Activated B cell treated with CpG ODN at 0.5 μM for 24 hours (primary cell): ENCODE measurements at places on chromosomes 4 and X.

GRCh38 chr4:41631523-41631922, 93.6 kb downstream of the LIMCH1 start:
- no peaks in the 10 kb centered on the region for H3K36me3 ChIP-seq
- no peak overlapping the region for H3K27ac ChIP-seq
- H3K4me1 ChIP-seq = no peaks in the 10 kb centered on the region
- H3K27me3 ChIP-seq = no peaks in the 10 kb centered on the region
- H3K4me3 ChIP-seq = no peak overlapping the region
- no peak for DNase-seq

DNA sequence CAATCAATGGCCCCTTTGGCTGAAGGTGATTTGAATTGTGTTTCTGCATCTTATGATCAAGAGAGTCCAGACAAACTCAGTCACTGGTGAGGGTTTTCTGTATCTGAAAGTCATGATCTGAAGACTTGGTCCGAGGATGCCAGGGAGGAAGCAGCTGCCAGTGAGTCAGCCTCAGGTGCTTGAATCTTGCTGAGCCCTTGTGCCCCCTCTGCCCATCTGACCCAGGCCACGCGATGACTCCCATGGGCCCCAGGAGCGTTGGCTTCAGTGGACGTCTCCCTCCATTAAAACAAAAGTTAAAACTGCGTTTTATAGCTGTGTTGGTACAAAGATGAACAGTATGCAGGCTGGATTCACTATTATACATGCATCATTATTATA, 62.0 kb downstream of the HTRA3 start:
- no peak overlapping the region for H3K4me3 ChIP-seq
- no peak overlapping the region for H3K27ac ChIP-seq
- H3K4me1 ChIP-seq = no peaks in the 10 kb centered on the region
- H3K27me3 ChIP-seq = peaks cover 6% of the 10 kb centered on the region

- H3K4me3 ChIP-seq = peak overlapping the region; percentile 83
- no peaks in the 10 kb centered on the region for H3K36me3 ChIP-seq
- no peak for DNase-seq
- H3K27me3 ChIP-seq = peaks cover 5% of the 10 kb centered on the region
These were observed 112.0 kb upstream of the TTC29 start for GRCh38 chr4:147057611-147058190.

DNA sequence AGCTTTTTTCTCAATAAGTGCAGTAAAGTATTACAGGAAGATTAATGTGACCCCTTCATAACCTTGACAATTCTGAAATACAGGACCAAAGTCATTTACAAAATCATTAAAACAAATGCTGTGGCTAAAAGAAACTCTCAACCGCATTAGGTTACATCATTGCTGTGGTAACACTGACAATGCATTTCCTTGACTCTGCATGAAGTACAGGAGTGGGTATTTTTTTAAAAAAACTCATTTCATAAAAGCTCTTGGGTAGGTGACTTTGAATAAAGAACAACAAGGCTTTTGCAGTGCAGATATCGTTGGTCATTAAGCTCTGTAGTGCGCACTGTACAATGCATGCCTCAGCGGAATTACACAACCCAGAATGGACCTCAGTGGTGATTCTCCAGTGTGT, 23.4 kb upstream of the XK start:
- no peaks in the 10 kb centered on the region for H3K36me3 ChIP-seq
- no peak for DNase-seq
- no peak overlapping the region for H3K27ac ChIP-seq

DNA sequence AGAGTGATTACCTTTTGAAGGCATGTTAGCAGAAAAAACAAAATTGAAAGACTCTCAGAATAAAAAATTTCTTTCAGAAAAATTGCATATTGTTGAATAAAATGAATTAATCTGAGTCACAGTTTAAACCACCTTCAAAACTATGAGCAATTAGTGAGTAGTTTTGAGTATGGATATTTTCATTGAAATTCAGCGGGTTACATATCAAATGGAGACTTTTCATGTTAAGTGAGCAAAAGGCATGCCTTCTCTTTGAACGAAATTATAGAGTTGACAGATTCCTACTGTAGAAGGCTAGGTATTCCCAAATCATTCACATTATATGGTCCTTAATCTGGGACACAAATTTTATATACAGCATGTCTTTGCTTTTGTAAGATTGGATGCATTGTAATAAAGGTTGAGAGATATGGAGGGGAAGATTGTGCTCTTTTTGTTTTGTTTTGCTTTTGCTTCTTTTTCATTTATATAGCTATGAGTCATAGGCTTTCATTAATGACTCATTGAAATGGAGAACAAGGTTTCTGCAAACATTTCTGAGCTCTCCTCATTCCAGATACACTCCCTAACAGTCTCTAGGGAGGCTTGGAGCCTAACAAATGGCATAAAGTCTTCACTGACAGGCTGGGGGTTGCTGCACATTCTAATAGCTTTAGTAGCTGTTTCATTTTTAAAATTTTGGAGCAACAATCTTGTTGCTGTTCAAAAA, 21.6 kb downstream of the PCDH18 start:
- H3K4me1 ChIP-seq = no peaks in the 10 kb centered on the region
- no peak overlapping the region for H3K4me3 ChIP-seq
- no peaks in the 10 kb centered on the region for H3K36me3 ChIP-seq

DNA sequence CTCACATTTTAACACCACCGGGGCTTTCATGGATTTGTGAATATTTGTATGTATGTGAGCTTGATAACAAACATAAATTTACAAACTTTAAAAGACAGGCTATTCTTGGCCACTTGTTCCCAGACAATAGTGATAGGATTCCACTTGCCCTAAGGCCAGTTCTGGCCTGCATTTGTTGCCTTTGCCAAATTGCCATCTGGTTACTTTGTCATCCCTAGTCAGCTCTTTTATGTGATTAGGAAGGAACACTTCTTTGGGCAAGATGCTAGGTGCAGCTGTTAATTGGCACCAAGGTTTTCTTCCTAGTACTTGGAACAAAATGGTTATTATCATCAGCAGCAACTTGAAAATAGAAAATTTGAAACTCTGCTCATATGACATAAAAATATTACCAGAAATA, 63.3 kb downstream of the CCSER1 start:
- H3K27me3 ChIP-seq = no peaks in the 10 kb centered on the region
- H3K27ac ChIP-seq = no peak overlapping the region
- H3K4me3 ChIP-seq = no peak overlapping the region
- no peaks in the 10 kb centered on the region for H3K36me3 ChIP-seq
- peaks cover 16% of the 10 kb centered on the region for H3K4me1 ChIP-seq

DNA sequence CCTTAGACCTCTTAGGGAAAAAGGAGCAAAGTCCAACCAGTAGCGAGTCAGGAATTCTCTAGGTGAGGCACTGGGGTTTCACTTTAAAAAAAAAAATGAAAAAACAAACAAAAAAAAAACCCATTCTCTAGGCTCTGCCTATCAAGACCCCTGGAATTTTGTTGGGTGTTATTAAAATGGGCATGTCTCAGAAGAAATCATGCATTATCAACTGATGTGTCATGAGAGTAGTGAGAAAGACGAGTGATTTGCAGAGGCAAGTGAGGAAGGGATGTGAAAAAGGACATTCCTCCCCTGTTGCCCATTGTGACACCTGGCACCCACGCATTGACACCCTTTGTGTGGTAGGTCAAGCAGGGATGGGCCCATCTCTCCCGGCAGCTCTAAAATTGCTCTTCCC, 78.9 kb downstream of the AASDH start:
- H3K27me3 ChIP-seq = no peaks in the 10 kb centered on the region
- no peak overlapping the region for H3K27ac ChIP-seq
- H3K4me1 ChIP-seq = no peaks in the 10 kb centered on the region
- H3K4me3 ChIP-seq = no peak overlapping the region
- H3K36me3 ChIP-seq = no peaks in the 10 kb centered on the region
- no peak for DNase-seq

DNA sequence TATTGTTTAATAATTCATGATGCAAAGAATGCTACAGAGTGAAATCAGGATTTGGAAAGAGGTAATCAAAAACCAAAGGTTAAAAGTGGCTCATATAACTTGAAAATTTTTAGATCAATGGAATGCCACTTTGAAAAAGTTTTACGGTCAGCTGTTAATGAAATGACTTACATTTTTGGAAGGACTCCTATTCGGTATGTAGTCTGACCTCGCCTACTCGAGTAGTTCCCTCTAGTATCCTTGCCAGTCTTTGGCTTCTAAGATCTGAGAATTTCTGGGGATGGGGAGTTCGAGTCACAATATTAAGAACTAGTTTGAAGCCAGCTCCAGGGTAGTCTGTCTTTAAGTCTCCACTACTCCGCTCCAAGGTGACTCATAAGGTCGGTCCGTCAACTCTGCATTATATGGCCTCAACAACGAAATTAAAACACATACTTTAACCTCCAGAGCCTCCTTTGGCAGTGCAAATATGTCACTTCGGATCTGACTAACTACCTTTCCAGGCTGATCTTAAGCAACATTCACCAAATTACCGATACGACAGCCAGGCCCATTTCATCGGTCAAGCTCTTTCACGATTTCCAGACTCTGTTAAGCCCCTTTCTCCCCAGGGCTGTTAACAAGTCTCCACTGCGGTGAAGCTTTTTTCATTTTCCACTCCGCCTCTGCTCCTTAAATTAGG, 733 bp upstream of the NAA15 start:
- peaks cover 54% of the 10 kb centered on the region for H3K4me1 ChIP-seq
- H3K4me3 ChIP-seq = peak overlapping the region; percentile 99
- no peaks in the 10 kb centered on the region for H3K27me3 ChIP-seq
- peaks cover 32% of the 10 kb centered on the region for H3K36me3 ChIP-seq

GRCh38 chr4:172553216-172553615, 615.4 kb upstream of the GALNT7 start:
- no peak overlapping the region for H3K4me3 ChIP-seq
- DNase-seq = no peak
- H3K36me3 ChIP-seq = no peaks in the 10 kb centered on the region
- no peaks in the 10 kb centered on the region for H3K4me1 ChIP-seq
- H3K27me3 ChIP-seq = no peaks in the 10 kb centered on the region

DNA sequence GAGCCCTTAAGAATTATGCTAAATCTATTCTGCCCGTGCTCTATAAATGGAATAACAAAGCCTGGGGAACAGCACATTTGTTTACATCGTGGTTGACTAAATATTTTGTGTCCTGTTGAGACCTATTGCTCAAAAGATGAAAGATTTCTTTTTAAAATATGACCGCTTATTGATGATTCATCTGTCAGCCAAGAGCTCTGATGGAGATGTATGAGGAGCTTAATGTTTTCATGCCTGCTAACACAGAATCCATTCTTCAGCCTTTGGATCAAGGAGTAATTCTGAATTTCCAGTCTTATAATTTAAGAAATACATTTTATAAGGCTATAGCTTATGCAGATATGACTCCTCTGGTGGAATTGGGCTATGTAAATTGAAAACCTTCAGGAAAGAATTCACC, 271.3 kb upstream of the FAT4 start:
- no peak for DNase-seq
- no peak overlapping the region for H3K27ac ChIP-seq
- H3K4me1 ChIP-seq = no peaks in the 10 kb centered on the region
- no peaks in the 10 kb centered on the region for H3K27me3 ChIP-seq
- H3K4me3 ChIP-seq = no peak overlapping the region
- H3K36me3 ChIP-seq = no peaks in the 10 kb centered on the region

GRCh38 chrX:68992821-68993397, 164.1 kb downstream of the EFNB1 start:
- no peak overlapping the region for H3K4me3 ChIP-seq
- no peak overlapping the region for H3K27ac ChIP-seq
- DNase-seq = no peak
- H3K4me1 ChIP-seq = no peaks in the 10 kb centered on the region
- H3K36me3 ChIP-seq = no peaks in the 10 kb centered on the region
- H3K27me3 ChIP-seq = no peaks in the 10 kb centered on the region

- H3K27ac ChIP-seq = no peak overlapping the region
- H3K4me3 ChIP-seq = no peak overlapping the region
- no peaks in the 10 kb centered on the region for H3K27me3 ChIP-seq
- no peaks in the 10 kb centered on the region for H3K4me1 ChIP-seq
- DNase-seq = no peak
These were observed 173.9 kb upstream of the VCX3A start for GRCh38 chrX:6708676-6709380.

- H3K27me3 ChIP-seq = no peaks in the 10 kb centered on the region
- H3K4me1 ChIP-seq = no peaks in the 10 kb centered on the region
- H3K4me3 ChIP-seq = no peak overlapping the region
- no peak overlapping the region for H3K27ac ChIP-seq
- DNase-seq = no peak
These were observed 134.0 kb downstream of the ARHGAP10 start for GRCh38 chr4:147865926-147866325.

- H3K27me3 ChIP-seq = peaks cover 10% of the 10 kb centered on the region
- DNase-seq = no peak
- H3K27ac ChIP-seq = no peak overlapping the region
- no peaks in the 10 kb centered on the region for H3K36me3 ChIP-seq
- H3K4me3 ChIP-seq = no peak overlapping the region
These were observed 136.8 kb downstream of the FAM53A start for GRCh38 chr4:1547131-1547855.

DNA sequence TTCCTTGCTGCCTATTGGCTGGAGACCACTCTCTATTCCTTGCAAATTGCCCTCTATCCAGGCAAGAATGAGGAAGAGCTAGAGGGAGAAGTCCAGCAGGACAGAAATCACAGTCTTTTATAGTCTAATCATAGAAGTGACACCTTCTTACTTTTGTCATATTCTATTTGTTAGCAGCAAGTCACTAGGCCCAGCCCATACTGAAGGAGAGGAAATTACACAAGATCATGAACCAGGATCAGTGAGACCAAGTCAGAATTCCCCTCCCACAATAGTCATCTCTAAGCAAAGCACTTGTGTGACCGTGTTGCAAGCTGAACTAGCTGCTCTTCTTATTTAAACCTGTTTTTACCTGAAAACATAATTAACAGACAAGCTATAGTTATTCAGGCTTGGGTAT, 317.7 kb downstream of the INPP4B start:
- no peak overlapping the region for H3K27ac ChIP-seq
- no peak overlapping the region for H3K4me3 ChIP-seq
- no peaks in the 10 kb centered on the region for H3K36me3 ChIP-seq
- no peak for DNase-seq
- no peaks in the 10 kb centered on the region for H3K4me1 ChIP-seq

DNA sequence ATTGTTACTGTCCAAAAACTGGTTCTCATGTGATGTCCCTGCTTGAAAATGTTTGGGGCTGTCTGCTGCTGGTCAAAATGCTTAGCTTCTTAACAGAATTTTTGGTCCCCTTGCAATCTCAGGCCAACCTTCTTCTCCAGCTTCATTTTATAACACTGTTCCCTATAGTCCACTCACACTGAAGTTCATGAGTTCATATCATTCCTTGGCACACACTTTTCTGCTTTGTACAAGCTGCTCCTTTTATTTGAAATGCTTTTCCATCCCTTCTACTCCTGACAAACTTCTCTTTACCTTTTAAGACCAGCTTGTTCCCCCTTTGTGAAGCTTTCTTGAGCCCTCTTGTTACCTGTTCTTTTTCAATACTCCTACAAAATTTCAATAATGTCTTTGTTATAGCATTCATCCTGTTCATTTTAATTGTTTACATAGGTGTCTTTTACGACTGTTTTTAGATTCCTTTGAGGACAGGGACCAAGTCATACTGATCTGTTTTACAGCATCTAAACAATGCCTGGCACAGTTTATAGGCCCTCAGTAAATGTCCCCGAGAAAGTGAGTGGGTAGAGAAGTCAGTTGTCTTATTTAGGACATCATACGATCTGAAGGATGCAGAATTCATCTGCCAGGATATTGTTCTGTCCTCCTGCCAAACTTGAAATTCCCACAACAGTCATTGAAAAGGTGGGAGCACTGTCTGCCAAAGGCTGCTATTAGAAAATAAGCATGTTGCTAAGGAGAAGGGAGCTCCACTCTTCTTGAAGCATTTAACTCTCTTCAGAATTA, 134.4 kb upstream of the BMPR1B start:
- peaks cover 17% of the 10 kb centered on the region for H3K36me3 ChIP-seq
- H3K27ac ChIP-seq = no peak overlapping the region
- no peaks in the 10 kb centered on the region for H3K27me3 ChIP-seq
- no peak for DNase-seq
- no peaks in the 10 kb centered on the region for H3K4me1 ChIP-seq
